ENCODE measurements at places on chromosomes 13 and 19.

- H3K27ac ChIP-seq = peak overlapping the region; percentile 52
- peak overlapping the region; percentile 35 for H3K4me3 ChIP-seq
- no peak for DNase-seq
These were observed 27.0 kb downstream of the ARID3A start for GRCh38 chr19:952680-953444.

GRCh38 chr19:8609279-8610040 lies 1.1 kb downstream of the ADAMTS10 start:
- H3K4me3 ChIP-seq = peak overlapping the region; percentile 3
- no peaks in the 10 kb centered on the region for H3K36me3 ChIP-seq
- no peak overlapping the region for H3K27ac ChIP-seq
- no peak for DNase-seq
- H3K27me3 ChIP-seq = peaks cover 24% of the 10 kb centered on the region

DNA sequence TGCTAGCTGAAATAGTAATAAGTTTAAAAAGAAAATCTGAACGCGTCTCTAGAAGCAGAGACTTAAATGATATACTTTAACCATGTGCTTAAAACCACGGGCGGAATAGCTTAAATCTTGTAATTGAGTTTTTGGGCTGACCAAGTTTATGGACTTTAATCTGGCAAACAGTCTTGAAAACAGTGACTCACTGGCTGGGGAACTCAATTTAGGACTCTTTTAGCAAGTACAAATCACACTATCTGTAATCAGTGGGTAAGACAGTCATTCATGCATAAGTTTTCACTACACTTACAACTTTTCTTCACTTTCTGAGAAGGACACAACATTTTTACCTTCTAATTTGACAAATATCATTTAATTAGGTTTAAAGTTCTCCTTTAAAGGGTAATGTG lies 26.8 kb downstream of the ZNF627 start:
- no peaks in the 10 kb centered on the region for H3K36me3 ChIP-seq
- no peak overlapping the region for H3K4me3 ChIP-seq
- DNase-seq = no peak
- no peak overlapping the region for H3K27ac ChIP-seq
- no peaks in the 10 kb centered on the region for H3K27me3 ChIP-seq

GRCh38 chr19:11018763-11019162 lies 57.9 kb downstream of the SMARCA4 start:
- DNase-seq = no peak
- no peaks in the 10 kb centered on the region for H3K27me3 ChIP-seq
- no peaks in the 10 kb centered on the region for H3K36me3 ChIP-seq
- no peaks in the 10 kb centered on the region for H3K4me1 ChIP-seq

- H3K4me1 ChIP-seq = no peaks in the 10 kb centered on the region
- H3K27me3 ChIP-seq = no peaks in the 10 kb centered on the region
- H3K4me3 ChIP-seq = no peak overlapping the region
These were observed 19.1 kb upstream of the KCTD4 start for GRCh38 chr13:45219938-45220375.

GRCh38 chr13:63999614-64000305 lies 2584.1 kb upstream of the PCDH20 start:
- no peak overlapping the region for H3K4me3 ChIP-seq
- no peaks in the 10 kb centered on the region for H3K4me1 ChIP-seq
- no peak for DNase-seq
- no peaks in the 10 kb centered on the region for H3K36me3 ChIP-seq

DNA sequence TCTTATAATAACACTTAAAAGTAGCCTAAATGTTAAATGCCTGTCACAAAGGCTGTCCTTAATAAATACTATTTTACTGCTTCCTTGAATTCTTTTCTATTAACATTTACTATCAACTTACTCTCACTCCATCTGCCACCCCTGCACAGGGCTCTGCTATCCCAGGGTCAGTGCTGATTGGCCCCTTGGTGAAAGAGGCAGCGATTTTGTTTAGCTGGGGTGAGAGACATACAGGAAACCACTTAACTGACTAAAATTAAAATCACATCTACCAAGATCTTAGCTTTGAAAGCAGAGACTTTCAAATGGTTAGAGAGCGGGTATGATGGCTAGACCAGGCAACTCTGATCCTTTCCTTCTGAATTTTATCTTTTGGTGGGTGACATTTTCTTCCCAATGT lies 149.9 kb upstream of the HTR2A start:
- H3K27ac ChIP-seq = no peak overlapping the region
- H3K4me3 ChIP-seq = no peak overlapping the region
- no peaks in the 10 kb centered on the region for H3K4me1 ChIP-seq
- H3K36me3 ChIP-seq = no peaks in the 10 kb centered on the region

DNA sequence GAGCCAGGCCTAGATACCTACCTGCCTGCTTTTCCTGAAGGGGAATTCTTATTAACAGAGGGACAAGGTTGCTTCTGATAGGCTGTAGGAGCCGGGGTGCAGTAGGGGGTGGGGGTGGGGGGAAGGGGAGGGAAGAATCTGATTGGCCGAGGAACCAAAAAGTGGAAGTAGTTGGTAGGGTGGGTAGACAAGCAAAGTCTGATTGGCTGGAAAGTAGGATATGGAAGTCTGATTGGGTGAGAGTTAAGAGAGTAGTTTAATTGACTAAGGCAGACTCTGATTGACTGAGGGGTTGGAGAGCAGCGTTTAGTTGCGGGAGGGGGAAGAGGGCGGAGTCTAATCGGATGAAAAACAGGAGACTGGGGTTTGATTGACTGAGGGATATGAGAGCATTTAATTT lies 9.4 kb upstream of the CYP4F22 start:
- H3K27ac ChIP-seq = no peak overlapping the region
- no peak overlapping the region for H3K4me3 ChIP-seq
- H3K36me3 ChIP-seq = no peaks in the 10 kb centered on the region
- H3K4me1 ChIP-seq = no peaks in the 10 kb centered on the region
- no peak for DNase-seq

DNA sequence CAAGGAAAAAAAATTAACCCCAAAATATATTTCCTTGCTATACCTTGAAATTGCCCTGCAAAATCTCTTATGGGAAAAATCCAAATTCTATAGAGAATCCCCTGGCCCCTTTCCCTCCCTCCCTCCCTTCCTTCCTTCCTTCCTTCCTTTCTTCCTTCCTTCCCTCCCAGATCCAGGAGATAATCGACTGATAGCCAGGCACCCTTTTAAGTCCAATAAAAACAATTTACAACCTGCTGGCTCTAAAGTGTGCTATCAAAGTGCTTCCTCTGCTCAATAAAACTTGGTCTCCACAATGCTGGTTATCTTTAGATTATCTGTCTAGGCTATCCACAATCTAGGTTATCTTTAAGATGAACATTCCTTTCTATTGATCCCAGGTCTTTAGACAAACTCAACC lies 83.1 kb upstream of the TUBA3C start:
- no peaks in the 10 kb centered on the region for H3K4me1 ChIP-seq
- DNase-seq = no peak
- H3K4me3 ChIP-seq = no peak overlapping the region

- no peaks in the 10 kb centered on the region for H3K36me3 ChIP-seq
- no peak overlapping the region for H3K27ac ChIP-seq
- no peak overlapping the region for H3K4me3 ChIP-seq
- H3K4me1 ChIP-seq = no peaks in the 10 kb centered on the region
- no peak for DNase-seq
These were observed 29.0 kb upstream of the WASF3 start for GRCh38 chr13:26528527-26528926.

DNA sequence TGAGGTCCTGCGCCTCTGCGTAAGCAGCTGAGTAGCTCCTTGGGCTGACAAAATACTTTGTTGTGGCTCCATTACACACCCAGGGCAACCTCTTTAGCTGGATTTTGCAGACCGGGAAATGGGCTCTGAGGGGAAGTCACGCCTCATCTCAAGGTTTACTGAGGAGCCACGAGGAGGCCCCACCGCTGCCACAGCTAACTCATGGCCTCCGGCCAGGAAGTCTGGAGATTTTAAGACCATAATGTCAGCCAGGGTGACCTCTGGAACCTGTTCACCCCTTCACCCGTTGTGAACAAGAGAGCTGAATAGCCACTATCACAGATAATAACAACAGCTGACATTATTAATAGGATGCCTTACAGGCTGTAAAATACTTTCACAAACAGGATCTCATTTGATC lies 351.3 kb upstream of the TMTC4 start:
- no peaks in the 10 kb centered on the region for H3K36me3 ChIP-seq
- no peak overlapping the region for H3K4me3 ChIP-seq
- no peaks in the 10 kb centered on the region for H3K4me1 ChIP-seq
- DNase-seq = no peak
- no peak overlapping the region for H3K27ac ChIP-seq

DNA sequence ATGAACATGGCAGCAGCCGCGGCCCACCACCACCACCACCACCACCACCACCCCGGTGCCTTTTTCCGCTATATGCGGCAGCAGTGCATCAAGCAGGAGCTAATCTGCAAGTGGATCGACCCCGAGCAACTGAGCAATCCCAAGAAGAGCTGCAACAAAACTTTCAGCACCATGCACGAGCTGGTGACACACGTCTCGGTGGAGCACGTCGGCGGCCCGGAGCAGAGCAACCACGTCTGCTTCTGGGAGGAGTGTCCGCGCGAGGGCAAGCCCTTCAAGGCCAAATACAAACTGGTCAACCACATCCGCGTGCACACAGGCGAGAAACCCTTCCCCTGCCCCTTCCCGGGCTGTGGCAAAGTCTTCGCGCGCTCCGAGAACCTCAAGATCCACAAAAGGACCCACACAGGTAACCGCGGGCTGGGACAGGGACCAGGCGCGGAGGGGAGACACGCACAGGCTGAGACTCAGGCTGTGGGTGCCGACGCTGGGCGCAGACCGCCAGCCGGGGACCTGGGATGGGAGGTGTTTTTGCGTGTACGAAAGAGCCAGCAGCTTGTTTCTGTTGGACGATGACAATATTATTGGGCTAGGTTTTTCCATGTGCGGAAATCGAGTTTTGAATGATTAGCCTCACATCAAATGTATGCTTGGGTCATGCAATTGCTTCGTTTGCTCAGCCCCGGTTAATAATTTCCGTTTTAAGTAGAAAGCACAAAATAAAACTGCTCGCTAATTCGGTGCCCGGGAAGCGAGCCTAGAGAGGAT lies 1.3 kb downstream of the ZIC2 start:
- H3K36me3 ChIP-seq = no peaks in the 10 kb centered on the region
- peaks cover 82% of the 10 kb centered on the region for H3K27me3 ChIP-seq
- peak overlapping the region; percentile 46 for H3K4me3 ChIP-seq
- peak; percentile 45 for DNase-seq
- H3K27ac ChIP-seq = no peak overlapping the region
